ENCODE measurements at places on chromosomes 2 and 18. TPM values are rescaled to one million over a fixed set of nuclear protein-coding genes. Genes with fewer than 3 reads are reported as not detected.

CFC1 gene
- total RNA-seq, result not detected

DNAJC5G gene
- not detected for total RNA-seq

ALLC gene
- total RNA-seq, result not detected

ASB18 gene
- total RNA-seq, result not detected

GFPT1 gene
- 23.5 TPM for total RNA-seq

LYG1 gene
- total RNA-seq, result 1.6 TPM

TEX44 gene
- total RNA-seq, result not detected

PRLH gene
- not detected for total RNA-seq

SULT1C4 gene
- total RNA-seq, result not detected

All from activated CD8-positive, alpha-beta T cell treated with anti-CD3 and anti-CD28 coated beads, Interleukin-2, amount 10 ng/mL, durations not matched to agents 7 days and 5 days (primary cell).